ENCODE measurements at places on chromosomes 12 and 14.
A peak's percentile ranks its signal among the peaks of the same experiment; 100 is the strongest.

DNA sequence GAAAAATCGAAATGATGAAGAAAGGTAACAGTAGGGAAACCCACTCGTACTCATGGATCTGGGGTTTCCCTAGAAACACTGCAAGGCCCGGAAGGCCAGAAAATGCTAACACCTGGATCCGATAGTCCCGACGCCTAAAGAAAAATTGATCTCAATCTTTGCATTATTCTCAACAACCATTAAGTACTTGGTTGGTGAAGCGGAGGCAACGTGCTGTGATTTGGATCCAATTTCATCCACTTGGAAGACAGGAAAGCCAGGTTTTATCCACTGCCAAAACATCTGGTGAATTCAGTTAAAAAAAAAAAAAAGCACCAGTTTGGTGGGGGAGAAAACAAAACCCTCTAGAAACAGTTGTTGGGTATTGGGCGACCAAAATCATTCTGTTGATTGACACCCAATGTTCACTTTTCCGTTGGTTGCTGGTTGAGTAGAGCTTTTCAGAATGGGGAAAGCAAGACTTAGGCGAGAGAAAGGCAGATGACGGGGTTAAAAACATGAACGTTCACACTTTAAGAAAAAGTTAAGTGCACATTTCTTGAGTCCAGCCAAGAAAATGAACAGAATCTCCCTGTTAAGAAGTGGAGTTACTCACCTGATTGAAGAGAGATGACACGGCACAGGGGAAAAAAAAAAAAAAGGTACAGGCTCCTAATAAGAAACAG lies 41.9 kb upstream of the MED13L start:
- DNase-seq = no peak
- H3K4me1 ChIP-seq = peaks cover 29% of the 10 kb centered on the region
- no peaks in the 10 kb centered on the region for H3K36me3 ChIP-seq
- H3K27me3 ChIP-seq = peaks cover 2% of the 10 kb centered on the region
- H3K4me3 ChIP-seq = no peak overlapping the region
- H3K27ac ChIP-seq = no peak overlapping the region

GRCh38 chr14:76729953-76730505 lies 31.2 kb upstream of the VASH1 start:
- no peak overlapping the region for H3K4me3 ChIP-seq
- H3K27ac ChIP-seq = no peak overlapping the region
- peaks cover 26% of the 10 kb centered on the region for H3K27me3 ChIP-seq
- H3K4me1 ChIP-seq = no peaks in the 10 kb centered on the region
- H3K36me3 ChIP-seq = no peaks in the 10 kb centered on the region

GRCh38 chr14:64238049-64238448 lies 56.1 kb downstream of the ESR2 start:
- H3K4me1 ChIP-seq = peaks cover 4% of the 10 kb centered on the region
- no peaks in the 10 kb centered on the region for H3K36me3 ChIP-seq
- H3K4me3 ChIP-seq = no peak overlapping the region

- H3K27me3 ChIP-seq = peaks cover 6% of the 10 kb centered on the region
- no peak for DNase-seq
- no peaks in the 10 kb centered on the region for H3K4me1 ChIP-seq
These were observed 46.5 kb downstream of the PTPRB start for GRCh38 chr12:70590549-70591226.

- H3K27ac ChIP-seq = no peak overlapping the region
- H3K4me3 ChIP-seq = no peak overlapping the region
- DNase-seq = no peak
- no peaks in the 10 kb centered on the region for H3K4me1 ChIP-seq
- no peaks in the 10 kb centered on the region for H3K36me3 ChIP-seq
These were observed 46.6 kb downstream of the CFAP251 start for GRCh38 chr12:121964813-121965643.

GRCh38 chr12:62372134-62372533 lies 94.5 kb upstream of the MON2 start:
- H3K27me3 ChIP-seq = no peaks in the 10 kb centered on the region
- H3K4me1 ChIP-seq = peaks cover 17% of the 10 kb centered on the region
- no peak for DNase-seq
- peaks cover 52% of the 10 kb centered on the region for H3K36me3 ChIP-seq
- H3K27ac ChIP-seq = no peak overlapping the region

DNA sequence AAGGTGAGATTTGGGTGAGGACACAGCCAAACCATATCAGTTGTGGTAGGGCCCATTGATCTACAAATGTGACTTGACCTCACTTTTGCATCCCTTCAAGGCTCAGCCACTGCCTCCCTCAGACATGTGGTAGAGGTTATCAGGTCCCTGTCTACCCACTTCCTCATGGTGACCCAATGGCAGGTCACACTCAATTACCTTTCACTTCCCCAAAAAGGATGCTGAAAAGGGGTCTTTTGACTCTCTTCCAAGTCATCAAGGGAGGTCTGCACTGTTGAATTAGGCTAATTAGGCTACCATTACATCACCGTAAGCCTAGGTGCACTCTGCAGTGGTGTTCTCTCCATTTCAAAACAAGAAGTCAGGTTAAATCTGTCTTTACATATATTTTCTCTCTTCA lies 22.6 kb upstream of the DRAM1 start:
- H3K36me3 ChIP-seq = no peaks in the 10 kb centered on the region
- peaks cover 24% of the 10 kb centered on the region for H3K4me1 ChIP-seq
- H3K4me3 ChIP-seq = no peak overlapping the region
- no peaks in the 10 kb centered on the region for H3K27me3 ChIP-seq

DNA sequence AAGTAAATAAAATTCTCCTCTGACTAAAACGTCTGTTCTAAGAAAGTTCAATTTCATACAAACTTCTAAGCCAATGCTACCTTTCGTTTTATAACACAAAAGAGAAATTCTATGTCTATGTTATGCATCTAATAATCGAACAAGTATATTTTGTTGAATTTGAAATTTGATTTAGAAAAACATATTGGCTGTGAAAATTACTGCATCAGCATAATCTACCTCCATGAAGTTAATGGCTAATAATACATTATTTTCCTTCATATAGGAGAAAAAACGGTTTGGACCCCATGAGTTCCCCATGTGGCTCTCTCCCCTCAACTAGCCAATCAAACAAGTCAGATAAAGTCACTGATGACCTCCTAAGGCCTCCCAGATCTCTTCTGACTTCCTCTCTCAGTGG lies 106.5 kb downstream of the KCNH5 start:
- H3K36me3 ChIP-seq = no peaks in the 10 kb centered on the region
- H3K4me3 ChIP-seq = no peak overlapping the region
- DNase-seq = no peak
- no peak overlapping the region for H3K27ac ChIP-seq
- H3K4me1 ChIP-seq = no peaks in the 10 kb centered on the region

- H3K4me3 ChIP-seq = peak overlapping the region; percentile 80
- H3K4me1 ChIP-seq = peaks cover 55% of the 10 kb centered on the region
- H3K27me3 ChIP-seq = no peaks in the 10 kb centered on the region
- H3K36me3 ChIP-seq = peaks cover 97% of the 10 kb centered on the region
These were observed 88.5 kb downstream of the DAD1 start for GRCh38 chr14:22500525-22500924.

DNA sequence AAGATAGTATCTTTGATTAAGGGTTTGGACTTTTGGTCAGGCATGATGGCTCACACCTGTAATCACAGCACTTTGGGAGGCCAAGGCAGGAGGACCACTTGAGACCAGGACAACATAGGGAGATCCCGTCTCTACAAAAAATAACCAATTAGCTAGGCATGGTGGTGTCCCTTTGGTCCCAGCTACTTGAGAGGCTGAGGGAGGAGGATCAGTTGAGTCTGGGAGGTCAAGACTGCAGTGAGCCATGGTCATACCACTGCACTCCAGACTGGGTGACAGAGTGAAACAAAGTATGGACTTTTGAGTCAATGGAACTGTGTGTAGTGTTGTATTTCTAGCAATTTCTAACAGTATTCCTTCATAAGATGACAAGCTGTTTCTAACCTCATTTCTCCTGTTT lies 38.7 kb upstream of the CCDC88C start:
- H3K27me3 ChIP-seq = peaks cover 3% of the 10 kb centered on the region
- H3K4me1 ChIP-seq = peaks cover 4% of the 10 kb centered on the region
- peaks cover 56% of the 10 kb centered on the region for H3K36me3 ChIP-seq
- H3K27ac ChIP-seq = no peak overlapping the region
- DNase-seq = no peak
- no peak overlapping the region for H3K4me3 ChIP-seq

Data from activated CD4-positive, alpha-beta memory T cell treated with anti-CD3 and anti-CD28 coated beads, Interleukin-2, amount 10 ng/mL, durations not matched to agents 7 days and 5 days (primary cell).